ENCODE measurements at places on chromosomes 7 and 10.

DNA sequence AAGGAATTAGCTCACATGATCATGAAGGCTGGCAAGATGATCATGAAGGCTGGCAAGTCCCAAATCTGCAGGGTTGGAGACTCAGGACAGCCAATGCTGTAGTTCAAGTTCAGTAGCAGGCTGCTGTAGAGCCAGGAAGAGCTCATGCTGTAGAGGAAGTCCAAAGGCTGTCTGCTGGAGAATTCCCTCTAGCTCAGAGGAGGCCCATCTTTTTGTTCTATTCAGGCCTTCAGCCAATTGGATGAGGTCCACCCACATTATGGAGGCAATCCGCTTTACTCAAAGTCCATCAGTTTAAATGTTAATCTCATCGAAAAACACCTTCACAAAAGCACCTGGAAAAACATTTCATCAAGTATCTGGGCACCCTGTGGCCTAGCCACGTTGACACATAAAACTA lies 24.8 kb upstream of the FAM171A1 start:
- no peak for DNase-seq

- DNase-seq, result no peak
Observed at GRCh38 chr7:51366930-51367613, 50.5 kb upstream of the COBL start.

- no peak for DNase-seq
Observed at GRCh38 chr7:46744957-46745706, 824.1 kb upstream of the IGFBP3 start.

- DNase-seq, result no peak
Observed at GRCh38 chr7:124171068-124171467, 138.2 kb upstream of the TMEM229A start.

DNA sequence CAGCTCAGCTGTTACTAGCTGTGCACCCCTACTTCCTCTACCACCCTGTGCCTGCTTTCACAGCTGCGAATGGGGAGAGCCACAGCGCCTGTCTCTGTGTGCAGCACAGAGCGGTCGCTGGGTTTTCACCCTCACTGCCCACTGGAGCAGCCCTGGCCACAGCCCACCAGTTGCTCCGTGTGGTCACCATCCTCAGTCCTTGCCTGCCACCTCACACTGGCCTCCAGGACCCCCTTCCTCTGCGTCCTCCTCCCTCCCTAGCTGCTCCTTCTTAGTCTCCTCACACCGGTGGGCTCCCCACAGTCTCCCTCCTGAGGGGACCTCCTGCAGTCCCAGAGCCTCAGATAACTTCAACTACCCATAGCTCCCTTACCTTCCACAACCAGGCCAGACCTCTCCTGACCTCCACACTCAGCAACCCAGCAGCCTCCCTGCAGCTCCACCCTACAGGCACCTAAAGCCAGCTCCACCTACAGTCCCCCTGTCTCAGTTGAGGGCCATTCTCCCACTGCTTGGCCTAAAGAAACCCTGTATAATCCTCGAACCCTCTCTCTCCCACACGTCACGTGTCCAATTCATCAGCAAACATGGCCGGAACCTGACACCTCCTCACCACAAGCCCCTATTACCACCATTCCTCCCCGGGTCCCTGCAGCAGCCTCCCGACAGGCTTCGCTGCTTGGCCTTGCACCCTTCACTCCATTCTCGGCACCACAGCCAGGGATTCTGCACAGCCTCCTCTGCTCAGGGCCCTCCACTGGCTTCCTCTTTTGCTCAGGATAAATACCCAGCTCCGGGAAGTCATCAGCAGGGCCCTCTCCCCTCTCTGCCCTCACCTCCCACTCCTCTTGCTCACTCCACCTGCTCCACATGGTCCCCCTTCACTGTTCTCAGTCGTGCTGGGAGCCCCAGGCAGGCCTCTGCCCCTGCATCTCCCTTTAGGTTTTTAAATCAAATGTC lies 28.1 kb downstream of the PLAC9 start:
- DNase-seq, result no peak

DNA sequence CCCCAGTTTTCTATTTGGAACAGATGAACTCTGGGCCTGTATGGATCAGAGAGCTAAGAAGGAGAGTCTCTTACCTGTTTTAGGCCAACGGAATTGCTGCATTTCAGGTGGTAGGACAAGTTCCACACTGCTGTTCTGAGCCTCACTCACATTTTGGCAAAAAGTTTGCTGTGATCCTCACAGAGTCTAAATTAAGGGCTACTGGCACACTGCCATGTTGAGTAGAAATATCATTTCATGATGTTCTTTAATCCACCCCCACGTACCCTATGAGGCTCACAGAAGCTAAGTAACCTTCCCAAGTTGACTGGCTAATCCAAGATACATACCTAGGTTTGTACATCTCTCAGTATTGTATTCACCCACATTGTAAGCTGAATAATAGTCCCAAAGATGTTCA lies 447.2 kb downstream of the INHBA start:
- no peak for DNase-seq

- no peak for DNase-seq
Observed at GRCh38 chr7:50251765-50252164, 52.8 kb upstream of the IKZF1 start.

DNA sequence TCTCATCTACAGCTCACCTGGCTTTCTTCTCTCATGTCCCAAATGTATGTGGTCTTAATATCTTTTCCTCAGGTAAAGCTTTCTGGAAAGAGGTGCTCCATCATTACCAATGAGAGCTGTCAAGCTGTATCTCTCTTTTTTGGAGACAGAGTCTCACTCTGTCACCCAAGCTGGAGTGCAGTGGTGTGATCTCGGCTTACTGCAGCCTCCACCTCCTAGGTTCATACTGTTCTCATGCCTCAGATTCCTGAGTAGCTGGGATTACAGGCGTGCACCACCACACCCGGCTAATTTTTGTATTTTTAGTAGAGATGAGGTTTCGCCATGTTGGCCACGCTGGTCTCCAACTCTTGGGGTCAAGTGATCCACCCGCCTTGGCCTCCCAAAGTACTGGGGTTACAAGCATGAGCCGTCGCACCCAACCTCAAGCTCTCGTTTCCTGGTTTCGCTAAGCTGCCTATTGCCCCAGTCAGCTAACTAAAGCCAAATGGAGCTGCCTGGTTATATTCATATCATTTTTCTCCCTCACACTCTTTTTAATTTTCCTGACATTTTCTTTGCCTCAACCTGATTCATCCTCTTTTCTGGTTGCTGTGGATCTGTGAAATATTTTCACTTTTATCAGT lies 60.5 kb downstream of the SUFU start:
- no peak for DNase-seq

GRCh38 chr10:63629363-63630084 lies 108.3 kb downstream of the REEP3 start:
- DNase-seq, result peak; percentile 100

- no peak for DNase-seq
Observed at GRCh38 chr10:76946270-76946669, 691.3 kb downstream of the KCNMA1 start.

- peak; percentile 10 for DNase-seq
Observed at GRCh38 chr7:22109761-22110160, 164.1 kb upstream of the CDCA7L start.

DNA sequence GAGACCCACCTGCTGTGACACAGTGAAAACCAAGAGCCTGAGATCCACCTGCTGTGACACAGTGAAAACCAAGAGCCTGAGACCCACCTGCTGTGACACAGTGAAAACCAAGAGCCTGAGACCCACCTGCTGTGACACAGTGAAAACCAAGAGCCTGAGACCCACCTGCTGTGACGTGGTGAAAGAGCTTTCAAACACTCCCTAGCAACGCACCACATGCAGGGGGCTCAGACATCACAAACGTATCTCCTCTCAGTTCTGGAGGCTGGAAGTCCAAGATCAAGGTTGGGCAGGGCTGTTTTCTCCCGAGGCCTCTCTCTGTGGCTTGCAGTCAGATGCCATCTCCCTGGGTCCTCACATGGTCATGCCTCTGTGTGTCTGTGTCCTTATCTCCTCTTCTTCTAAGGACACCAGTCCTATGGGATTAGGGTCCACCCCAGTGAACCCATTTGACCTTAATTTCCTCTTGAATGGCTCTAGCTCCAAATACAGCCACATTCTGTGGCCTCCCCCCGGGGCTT lies 43.8 kb downstream of the INSIG1 start:
- no peak for DNase-seq

DNA sequence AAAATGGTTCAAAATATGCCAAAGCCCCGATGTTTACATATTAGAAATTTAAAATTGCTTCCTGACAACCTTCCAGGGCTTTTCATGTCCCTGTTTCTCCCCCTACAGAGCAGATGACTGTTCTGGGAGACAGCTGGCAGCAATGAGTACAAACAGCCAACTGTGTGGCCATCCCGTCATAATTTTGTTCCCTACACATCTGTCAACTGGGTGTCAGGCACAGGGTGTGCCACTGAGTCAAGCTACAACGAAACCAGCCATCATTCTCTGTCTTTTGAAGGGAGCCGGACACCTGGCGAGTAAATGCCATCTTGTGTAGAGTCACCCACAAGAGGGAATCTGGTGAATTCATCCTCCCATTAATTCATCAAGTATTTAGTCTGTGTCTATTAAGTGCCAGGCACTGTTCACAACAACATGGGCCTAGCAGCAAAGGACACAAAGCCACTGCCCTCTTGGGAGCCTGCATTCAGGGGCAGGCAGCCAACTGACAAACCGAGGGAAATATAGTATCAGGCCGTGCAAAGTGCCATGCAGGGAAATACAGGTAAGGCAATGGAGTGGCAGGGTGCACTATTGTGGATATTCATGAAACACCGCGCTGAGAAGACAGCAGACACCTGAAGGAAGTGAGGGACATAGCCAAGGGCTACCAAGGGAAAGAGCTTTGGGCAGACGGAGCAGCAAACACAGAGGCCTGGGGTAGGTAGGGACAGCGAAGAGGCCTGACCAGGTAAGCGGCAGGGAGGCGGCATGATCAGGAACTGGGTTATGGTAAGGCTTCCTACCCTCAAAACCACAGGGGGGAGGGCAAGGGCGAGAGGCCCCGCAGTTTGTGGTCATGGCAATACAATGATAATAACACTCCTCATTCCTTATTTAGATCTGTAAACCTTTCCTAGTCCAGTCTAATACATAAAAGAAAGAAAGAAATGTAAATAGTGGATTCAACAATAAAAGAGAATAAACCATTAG lies 213.6 kb downstream of the FAM107B start:
- DNase-seq, result no peak

- DNase-seq, result no peak
Observed at GRCh38 chr10:61732629-61733278, 70.0 kb downstream of the CABCOCO1 start.

GRCh38 chr10:115957786-115958442 lies 315.1 kb downstream of the GFRA1 start:
- DNase-seq, result no peak

DNA sequence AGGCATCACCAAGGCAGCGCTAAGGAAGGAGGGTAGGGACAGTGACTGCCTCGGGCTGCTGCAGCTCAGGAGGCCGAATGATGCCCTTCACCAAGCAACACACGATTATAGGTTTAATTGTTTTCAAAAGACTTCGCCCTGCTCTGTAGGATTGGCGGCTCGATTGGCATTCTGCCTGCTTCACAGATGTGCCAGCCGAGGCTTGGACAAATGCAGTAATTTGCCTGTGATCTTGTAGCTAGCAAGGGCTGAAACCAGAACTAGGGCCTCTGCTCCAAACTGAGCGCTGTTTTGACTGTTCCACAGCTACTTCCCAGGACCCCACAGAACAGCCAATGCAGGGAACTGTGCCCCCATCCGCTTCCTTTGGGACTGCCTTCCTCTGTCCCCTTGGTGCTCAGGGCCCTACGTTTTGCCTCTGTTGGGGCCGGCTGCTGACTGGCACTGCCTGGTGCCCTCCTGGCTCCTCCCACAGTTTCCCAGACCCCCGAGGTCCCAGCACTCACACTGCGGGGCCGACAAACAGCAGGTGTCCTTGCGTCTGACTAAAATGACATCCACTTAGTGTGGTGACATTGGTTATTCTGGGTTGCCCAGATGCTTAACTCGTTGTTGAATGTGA lies 62.6 kb upstream of the EN2 start:
- DNase-seq, result no peak

DNA sequence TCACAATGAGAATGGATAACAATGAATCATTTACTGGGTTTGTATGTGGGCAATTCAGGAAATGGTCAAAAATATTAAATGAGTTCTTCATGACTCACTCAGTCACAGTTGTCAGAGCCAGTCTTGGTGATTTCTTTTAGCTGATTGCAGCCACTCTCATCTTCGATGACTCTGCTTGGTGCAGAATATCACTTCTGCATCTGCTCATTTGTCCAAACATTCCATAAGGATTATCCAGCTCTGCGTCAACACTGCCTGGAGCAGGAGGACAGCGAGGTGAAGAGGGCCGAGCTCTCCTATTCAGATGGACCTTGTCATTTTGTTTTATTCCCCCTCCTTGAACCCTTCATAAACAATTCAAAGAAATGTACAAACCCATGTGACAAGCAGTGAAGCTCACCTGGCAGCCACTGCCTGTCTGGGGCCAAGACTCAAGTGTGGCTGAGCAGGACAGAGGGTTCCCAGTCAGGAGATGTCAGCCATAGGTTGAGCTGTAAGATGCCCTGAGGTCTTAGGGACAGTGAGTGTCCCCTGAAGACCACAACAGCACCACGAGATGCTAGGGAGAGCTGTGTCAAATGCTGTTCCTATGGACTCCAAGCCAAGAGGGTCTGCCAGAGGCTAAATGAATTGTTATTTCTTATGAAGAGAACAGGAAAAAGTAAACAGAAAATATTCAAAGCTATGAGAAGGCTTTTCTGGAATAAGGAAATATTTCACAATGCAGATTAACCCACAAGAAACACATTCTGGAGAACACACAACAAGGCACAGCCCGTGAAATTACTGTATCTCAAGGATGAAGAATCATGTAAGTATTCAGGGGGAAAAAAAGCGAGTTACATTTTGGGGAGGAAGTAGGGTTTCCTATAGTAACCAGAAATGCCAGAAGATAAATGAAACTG lies 33.1 kb upstream of the EGFR start:
- DNase-seq, result peak; percentile 33

DNA sequence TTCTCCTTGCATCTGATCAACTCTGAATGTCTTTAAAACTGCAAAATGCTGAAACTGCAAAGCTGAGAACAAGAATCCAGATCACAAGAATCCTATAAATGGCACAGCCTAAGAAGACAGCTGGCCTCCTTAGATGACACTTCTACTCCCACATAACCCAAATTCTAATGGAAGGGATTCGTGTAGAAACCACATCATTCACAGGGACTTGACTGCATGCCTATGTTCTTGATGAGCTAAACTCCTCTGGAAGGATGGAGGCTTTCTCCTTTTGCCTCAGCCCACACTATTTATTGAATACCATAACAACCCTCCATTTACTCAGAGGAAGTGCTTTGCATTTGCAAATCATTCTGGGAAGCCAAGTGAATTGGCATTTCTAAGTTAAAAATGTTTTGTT lies 252.5 kb upstream of the VWC2 start:
- no peak for DNase-seq

GRCh38 chr7:14954035-14954434 lies 51.5 kb upstream of the DGKB start:
- no peak for DNase-seq
